Muscle of arm (tissue), 14 donors: ENCODE measurements at places on chromosomes 13 and 19.

DNA sequence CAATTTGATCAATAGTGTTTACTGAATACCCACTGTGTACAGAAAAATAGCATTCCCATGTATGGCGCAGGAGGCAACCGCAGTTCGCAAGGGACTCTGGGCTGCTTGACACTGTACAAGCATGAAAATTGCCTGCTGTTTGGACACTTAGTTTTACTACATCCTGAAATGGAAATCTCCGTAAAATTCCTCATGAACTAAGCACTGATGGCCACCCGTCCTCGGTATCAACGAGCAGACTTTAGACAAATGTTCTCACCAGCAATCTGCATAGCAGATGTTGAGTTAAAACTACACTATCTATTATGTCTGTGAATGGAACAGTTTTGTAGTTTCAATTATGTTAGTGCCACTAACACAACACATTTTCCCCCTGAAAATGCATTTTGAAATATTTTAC, 294.7 kb downstream of the DCLK1 start:
- no peak for DNase-seq

GRCh38 chr19:28929006-28929405, 283.9 kb downstream of the UQCRFS1 start:
- no peak for DNase-seq

DNA sequence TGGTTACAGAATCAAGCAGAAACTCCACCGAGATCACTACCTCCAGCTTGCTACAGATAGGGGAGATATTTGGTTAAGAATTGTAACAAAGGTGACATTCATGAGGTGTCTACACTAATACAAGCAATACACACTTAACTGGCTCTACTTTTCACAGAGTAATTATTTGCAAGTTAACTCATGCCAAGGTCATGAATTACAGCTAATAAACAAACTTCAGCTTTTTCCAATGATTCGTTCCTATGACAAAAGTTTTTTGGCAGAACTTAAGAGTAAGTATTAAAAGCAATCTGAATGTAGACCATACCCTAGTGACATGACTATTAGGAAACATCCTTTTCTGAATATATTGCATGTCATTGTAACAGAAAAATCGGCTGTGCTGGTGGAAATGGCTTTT, 72.1 kb downstream of the LHFPL6 start:
- DNase-seq: no peak

GRCh38 chr19:46124638-46125115, at the start of gene IGFL3:
Gene IGFL3 (minus strand): TSS chr19:46124688. CDS start chr19:46124649, 39 bp downstream.
- DNase-seq: no peak

DNA sequence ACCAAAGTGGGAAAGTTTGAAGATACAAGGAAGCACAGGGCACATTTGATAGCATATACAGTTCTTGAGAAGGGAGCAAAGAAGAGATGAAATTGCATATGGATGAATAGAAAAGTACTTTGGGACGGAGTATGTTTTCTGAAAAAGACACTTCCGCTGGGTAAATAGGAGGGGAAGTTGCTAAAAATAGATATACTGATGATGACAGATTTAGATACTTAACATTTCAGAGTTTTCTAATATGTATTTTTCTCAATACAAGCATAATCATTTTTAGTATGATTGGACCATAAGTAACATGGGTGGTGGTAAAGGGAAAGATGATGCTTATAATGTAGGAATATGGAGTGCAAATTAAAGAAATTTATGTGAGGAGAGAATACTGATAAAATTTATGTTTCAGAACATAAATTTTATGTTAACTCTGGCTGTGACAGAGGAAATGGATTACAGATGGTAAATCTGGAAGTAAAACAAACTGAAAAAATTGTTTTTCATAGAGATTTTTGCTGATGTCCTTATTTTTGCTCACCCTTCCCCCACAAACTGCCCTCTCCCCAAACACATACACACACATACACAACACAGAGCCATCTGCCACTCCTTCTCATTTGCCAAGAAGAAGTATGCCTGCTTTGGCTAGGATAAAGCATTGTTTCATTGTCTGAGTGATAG, 583.9 kb upstream of the MIR17HG start:
- DNase-seq: no peak

DNA sequence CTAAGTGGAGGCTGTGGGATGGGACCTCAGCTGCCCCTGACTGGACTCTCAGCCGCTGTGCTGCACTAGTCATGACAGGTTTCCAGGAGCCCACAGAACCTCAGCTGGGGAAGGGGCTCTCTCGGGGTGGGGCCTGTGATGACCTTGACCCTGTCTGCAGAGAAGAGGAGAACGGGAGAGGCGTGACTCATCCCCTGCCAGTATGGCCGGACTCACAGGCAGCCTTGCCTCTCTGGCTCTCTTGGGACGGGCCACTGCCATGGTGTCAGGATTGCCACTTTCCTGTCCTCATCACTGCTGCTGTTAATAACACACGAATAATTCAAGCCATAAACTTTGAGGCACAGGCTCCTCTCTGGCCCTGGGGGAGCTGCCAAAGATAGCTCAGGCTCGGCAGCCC, 295.3 kb downstream of the UQCRFS1 start:
- DNase-seq: no peak

DNA sequence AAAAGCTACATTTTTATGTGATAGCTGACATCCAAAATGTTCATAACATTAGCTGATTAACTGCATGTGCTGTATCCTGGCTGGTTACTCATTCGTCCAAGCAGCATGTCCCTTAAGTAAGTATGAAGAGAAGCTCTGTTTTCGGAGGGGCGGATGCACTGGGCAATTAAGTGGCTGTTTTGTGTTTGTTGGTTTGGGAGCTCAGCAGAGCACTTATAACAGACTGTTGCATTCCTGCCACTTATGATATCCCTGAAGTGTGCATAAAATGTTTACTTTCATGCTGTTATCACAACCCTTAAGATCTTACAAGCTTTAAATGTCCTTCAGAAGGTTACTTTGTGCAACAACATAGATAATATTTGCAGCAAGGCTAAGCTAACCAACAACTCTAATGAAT, 264.1 kb downstream of the NALCN start:
- DNase-seq: no peak

GRCh38 chr19:30325676-30326392, 46.4 kb upstream of the ZNF536 start:
- DNase-seq: no peak

- DNase-seq: no peak
Measured at GRCh38 chr13:93689333-93689732, 462.7 kb downstream of the GPC6 start.

DNA sequence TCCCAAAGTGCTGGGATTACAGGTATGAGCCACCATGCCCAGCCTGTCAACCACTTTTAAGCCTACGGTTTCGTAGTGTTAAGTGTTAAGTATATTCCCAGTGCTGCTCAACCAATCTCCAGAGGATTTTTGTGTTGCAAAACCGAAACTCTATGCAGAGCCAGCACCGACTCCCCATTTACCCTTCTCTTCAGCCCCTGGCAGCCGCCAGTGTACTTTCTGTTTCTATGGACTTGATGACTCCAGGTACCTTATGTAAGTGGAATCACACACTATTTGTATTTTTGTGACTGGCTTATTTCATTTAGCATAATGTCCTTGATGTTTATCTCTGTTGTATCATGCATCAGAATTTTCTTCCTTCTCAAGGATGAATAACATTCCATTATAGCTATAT, 1.1 kb downstream of the SULT2A1 start:
- DNase-seq: no peak

GRCh38 chr19:2047449-2048103, 3.5 kb downstream of the MKNK2 start:
- DNase-seq: no peak

- no peak for DNase-seq
Measured at GRCh38 chr13:59363313-59363712, 800.4 kb downstream of the DIAPH3 start.

DNA sequence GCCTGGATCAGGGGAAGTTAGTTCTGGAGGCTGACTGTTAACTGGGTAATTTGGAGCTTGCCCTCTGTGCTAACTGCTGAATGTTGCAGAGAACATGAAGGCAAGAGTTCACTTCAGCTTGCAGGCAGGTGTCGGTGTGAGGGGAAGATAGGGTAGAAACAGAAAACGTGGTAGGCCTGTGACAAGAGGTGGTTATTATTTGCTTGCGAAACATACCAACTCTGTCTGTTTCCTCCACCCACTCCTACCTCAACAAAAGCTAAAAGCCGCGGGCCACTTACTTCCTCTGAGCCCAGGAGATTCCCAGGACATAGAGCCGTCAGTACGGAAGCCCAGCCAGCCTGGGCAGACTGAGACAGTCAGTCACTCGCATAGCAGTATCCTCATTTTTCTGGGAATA, 119.2 kb upstream of the ABCC4 start:
- DNase-seq: no peak

DNA sequence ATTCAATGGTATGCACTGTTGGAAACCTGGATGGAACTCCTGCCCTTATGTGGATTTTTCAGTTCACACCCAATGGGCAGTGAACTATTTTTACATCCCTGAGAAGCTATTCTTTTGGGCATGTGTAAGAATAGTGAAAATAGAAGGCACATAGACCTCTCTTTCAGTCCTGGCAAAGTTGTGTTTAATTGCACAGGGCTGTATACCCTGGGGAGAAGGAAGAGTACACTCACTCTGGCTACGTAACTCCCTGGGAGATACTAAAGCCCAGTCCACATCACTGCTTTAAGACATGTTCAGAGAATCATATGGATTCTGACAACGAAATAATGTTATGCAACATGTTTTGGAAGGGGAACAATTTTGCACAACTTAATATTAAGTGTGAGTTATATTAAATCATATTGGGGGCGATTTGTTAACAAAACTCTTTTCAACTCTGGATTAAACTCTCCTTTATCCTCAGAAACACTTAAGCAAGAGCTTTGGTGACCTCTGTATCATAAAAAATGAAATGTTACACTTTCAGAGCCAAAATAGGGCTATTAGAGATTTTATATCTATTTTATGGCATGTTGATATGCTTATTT, 166.1 kb downstream of the DCT start:
- DNase-seq: no peak

- DNase-seq: no peak
Measured at GRCh38 chr19:58497634-58498170, 14.1 kb downstream of the SLC27A5 start.

DNA sequence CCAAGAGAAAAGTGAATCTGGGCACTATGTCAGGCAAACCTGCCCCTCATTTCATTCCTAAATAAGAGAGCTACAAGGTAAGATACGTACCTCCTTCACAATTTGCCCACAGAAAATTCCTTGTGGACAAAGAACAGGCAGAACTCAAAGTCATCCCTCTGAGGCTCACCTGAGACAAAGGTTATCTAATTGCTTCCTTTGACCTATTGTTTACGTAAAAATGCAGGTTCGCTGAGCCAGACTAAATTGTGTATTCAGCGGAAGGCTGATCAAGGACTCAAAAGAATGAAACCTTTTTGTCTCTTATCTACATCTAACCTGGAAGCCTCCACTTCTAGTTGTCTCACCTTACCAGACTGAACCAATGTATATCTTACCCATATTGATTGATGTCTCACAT, 213.3 kb downstream of the POSTN start:
- no peak for DNase-seq

- DNase-seq: no peak
Measured at GRCh38 chr13:102707467-102707866, 12.6 kb upstream of the METTL21C start.

DNA sequence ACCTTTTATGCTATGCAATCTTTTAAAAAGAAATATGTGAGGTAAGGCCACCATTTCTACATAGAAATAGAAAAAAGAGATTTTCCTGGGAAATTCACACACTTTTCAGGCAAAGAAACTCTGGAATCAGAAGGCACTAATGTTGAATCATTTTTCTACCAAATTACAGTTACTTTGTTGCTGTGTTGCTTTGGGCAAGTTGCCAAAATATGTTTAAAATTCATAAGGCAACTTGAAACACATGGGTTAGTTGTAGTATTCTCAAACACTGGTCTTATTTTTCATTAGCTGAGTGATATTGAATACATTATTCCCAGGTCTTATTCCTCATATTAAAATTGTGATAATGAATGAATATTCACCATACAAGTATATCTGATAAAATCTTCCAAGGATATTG, 195.0 kb upstream of the SLITRK1 start:
- DNase-seq: no peak
